Left lobe of liver (tissue), 2 donors: ENCODE measurements at places on chromosomes 11 and 22. TPM values are rescaled to one million over a fixed set of nuclear protein-coding genes. Genes with fewer than 3 reads are reported as not detected.

GRCh38 chr11:76656050-76656531, 14.5 kb downstream of the LRRC32 start:
- peak; percentile 41 for DNase-seq

DNA sequence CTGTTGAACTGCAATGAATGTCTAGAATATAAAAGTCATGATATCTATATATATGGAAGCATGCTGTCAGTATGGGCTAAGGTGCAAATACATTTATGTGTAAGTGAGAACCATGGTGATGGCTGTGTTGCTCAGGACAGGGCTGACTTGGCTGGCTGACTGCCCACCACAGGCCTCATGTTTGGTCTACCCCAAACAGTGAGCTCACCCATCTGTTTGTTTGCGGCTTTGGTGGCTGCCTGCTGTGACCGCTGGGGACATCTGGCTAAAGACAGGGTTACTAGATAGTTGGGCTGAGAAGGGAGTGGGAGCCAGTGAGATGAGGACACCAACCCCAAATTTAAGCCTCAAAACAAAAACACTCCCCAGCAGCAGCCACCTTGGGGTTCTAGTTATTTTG, 6.3 kb downstream of the CD44 start:
- no peak for DNase-seq

Gene EHF
- total RNA-seq = 2.8 TPM

Gene PDHX
- 26.5 TPM for total RNA-seq

Gene ENTHD1
- total RNA-seq = not detected

- DNase-seq = peak; percentile 43
Observed at GRCh38 chr22:32996702-32997101, 61.5 kb downstream of the SYN3 start.

- no peak for DNase-seq
Observed at GRCh38 chr11:108588287-108588686, 5.3 kb downstream of the EXPH5 start.

- DNase-seq = no peak
Observed at GRCh38 chr11:3094223-3094824, 37.1 kb upstream of the CARS1 start.

Gene UBQLN3
- not detected for total RNA-seq

Gene MPEG1
- 5.7 TPM for total RNA-seq

DNA sequence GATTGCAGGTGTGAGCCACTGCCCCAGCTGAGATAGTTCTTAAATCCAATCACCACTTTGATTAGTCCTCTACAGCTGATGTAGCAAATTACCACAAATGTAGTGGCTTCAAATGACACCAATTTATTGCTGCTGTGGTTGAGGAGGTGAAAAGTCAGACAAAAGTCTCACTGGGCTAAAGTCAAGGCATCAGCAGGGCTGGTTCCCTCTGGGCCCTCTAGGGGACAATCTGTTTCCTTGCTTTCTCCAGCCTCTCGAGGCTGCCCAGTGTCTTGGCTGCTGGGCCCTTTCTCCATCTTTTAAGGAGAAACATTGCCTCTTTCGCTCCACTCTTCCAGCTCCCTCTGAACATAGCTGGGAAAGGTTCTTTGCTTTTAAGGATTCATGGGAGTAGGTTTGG, 50.5 kb upstream of the SHANK2 start:
- DNase-seq = peak; percentile 14

DNA sequence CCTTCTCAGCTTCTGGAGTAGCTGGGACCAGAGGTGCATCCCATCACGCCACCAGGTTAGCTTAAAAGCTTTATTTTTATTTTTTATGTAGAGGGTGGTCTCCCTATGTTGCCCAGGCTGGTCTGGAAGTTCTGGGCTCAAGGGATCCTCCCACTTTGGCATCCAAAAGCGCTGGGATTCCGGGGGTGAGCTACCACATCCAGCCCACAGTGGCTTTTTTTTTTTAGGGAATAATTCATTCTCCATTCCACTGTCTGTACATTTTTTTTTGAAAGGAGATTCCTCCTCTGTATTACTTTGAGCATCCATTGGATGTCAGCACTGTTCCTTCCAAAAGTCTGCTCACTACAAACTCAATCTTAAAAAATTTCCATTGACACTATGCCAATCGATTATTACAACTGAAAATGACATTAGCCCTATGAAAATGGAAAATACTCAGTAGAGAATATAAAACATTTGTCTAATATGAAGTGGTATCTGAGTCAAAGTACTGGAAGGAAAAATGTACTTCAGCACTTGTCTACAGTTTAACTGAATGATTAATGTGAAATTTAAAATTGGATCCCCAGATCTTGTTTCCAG, 1.3 kb upstream of the LPXN start:
- no peak for DNase-seq

- DNase-seq = no peak
Observed at GRCh38 chr11:78855116-78855515, 280.5 kb upstream of the NARS2 start.

- DNase-seq = no peak
Observed at GRCh38 chr11:4125141-4125540, 30.5 kb downstream of the RRM1 start.

GRCh38 chr22:25192406-25192805, 7.3 kb upstream of the CRYBB3 start:
- no peak for DNase-seq

Gene TTC36
- total RNA-seq = 116 TPM

DNA sequence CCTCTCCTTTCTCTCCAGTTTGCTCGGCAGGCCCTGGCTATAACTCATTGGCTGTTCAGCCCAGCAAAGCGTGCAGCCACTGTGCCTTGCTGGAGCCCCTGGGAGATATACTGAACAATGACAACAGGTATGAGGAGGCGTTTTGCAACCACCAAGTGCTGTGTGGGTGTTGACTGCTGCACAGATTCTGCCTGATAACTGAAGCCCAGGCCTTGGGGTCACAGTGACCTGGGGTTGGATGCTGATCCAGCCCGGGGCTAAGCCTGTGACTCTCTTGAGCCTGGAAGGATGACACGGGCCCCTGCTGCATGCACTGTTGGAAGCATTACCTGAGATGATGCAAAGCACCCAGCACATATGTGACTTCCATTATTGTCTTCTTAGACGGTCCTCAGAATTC, 13.7 kb upstream of the A4GALT start:
- DNase-seq = no peak

DNA sequence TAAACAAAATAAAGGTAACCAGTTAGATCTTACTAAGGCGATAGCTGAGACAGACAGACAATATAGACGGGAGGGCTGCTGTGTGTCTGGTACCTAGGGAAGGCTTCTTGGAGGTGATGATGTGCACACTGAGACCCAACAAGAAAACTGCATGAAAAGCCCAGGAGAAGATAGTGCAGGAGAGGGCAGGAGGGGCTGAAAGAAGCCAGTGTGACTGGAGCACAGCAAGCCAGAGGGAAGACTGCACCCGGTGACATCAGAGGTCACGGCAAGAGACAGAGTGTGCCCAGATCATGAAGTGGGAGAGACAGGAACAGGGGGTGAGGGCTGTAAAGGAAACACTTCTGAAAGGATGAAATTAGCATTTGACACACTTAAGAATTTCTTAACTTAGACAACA, 266.3 kb downstream of the BRD1 start:
- DNase-seq = no peak

GRCh38 chr11:125348141-125348651, 147.9 kb downstream of the FEZ1 start:
- DNase-seq = no peak

Gene ENDOD1
- total RNA-seq = 4.3 TPM

GRCh38 chr11:59097113-59097708, 9.8 kb upstream of the FAM111B start:
- peak; percentile 57 for DNase-seq

DNA sequence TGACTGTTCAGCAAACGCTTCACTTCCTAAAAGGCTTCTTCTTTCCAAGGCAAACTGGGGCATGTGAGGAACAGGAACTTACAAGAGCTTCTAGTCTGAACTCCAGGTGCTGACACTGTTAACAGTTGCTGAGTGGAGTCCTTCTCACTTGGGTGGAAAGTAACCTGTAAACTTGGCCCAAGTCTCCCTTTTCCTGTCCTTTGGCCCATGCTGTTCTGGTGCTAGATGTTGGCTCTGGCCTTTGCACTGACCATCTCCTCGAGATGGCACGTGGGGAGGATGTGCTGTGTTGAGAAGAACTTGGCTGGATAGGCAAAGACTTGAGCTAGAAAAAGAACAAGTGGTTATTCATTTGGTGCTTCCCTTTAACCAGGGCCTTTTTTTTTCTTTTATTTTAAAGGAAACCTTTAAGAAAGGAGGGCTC, 53.6 kb downstream of the PTPRJ start:
- no peak for DNase-seq

DNA sequence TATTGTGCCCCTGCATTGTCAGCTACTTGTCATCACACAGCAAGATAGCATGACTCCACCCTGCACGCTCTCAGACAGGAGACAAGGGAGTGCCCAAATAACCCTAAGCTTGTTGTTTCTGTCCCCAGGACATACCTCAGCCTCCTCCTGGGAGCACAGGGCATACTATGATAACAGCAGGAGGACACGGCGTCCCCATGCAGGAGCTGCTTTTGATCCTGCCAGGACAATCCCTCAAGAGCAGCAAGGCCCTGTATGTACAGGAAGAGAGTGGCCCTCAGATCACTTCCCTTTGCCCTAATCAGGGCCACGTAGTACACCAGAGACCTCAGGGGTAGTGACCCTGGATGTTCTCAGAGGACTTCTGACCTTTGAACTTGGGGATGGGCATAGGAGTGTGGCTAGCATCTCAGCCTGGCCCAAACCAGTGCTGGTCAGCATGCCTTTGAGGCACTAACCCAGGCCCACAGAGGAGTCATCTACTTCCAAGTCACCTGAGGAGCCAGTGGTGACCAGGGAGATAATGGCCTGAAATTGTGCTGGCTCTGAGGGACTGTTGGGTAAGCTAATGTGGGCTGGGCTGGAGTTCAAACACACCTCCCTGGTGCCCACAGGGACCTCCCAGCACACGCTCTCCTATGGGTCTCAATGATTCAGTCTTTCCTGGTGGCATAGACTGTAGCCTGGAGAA, 9.2 kb downstream of the APOA4 start:
- DNase-seq = peak; percentile 93

DNA sequence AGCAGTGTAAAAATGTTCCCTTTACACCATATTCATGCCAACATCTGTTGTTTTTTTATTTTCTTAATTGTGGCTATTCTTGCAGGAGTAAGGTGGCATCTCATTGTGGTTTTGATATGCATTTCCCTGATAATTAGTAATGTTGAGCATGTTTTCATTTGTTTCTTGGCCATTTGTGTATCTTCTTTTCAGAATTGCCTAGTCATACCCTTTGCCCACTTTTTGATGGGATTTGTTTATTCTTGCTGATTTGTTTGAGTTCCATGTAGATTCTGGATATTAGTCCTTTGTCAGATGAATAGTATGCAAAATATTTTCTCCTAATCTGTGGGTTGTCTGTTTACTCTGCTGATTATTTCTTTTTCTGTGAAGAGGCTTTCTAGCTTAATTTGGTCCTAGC, 98.9 kb upstream of the SERPIND1 start:
- no peak for DNase-seq

- DNase-seq = no peak
Observed at GRCh38 chr22:43948836-43949406, 6.3 kb upstream of the SAMM50 start.

DNA sequence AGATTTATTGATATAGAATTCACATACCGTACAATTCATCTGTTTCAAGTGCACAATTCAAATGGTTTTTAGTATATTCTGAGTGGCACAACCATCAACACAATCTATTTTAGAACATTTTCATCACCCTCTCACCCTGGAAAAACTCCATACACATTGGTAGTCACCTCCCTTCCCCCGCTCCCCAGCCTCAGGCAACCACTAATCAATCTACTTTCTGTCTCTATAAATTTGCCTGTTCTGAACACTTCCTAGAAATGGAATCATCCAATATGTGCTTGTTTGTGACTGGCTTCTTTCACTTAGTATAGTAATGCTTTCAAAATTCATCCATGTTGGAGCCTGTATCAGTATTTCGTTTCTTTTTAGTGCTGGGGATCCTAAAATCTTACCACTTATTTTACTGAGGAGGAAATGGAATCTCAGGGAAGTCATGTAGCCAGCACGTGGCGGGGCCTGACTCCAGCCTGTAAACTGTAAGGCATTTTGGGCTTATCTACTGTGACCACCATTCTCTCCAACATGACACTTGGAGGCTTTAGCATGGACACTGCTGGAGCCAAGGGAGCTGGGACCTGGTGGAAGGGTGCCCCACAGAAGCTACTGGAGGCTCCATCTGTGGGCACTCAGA, 905 bp upstream of the UCP3 start:
- no peak for DNase-seq

DNA sequence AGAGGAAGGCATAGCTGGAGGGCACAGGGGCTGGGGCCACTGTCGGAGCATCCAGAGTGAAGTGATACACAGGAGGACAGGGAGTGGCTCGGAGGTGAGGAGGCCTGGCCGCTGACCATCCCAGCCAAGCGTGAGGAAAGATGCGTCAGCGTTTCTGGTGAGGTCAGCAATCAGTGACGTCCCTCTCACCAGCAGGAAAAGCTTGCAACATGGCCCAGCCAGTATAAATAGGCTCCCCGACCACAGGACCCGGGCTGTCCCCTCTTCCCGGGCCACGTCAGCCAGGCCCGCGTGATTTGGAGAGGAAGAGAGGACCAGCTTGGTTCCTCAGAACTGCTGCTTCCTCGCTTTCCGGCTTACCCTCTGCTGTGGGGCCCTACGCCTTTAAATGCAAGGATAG, 4.2 kb upstream of the OSM start:
- DNase-seq = peak; percentile 65

GRCh38 chr11:45095691-45096010, 50.8 kb upstream of the PRDM11 start:
- DNase-seq = no peak
